ENCODE measurements at places on chromosomes 13 and 19.

DNA sequence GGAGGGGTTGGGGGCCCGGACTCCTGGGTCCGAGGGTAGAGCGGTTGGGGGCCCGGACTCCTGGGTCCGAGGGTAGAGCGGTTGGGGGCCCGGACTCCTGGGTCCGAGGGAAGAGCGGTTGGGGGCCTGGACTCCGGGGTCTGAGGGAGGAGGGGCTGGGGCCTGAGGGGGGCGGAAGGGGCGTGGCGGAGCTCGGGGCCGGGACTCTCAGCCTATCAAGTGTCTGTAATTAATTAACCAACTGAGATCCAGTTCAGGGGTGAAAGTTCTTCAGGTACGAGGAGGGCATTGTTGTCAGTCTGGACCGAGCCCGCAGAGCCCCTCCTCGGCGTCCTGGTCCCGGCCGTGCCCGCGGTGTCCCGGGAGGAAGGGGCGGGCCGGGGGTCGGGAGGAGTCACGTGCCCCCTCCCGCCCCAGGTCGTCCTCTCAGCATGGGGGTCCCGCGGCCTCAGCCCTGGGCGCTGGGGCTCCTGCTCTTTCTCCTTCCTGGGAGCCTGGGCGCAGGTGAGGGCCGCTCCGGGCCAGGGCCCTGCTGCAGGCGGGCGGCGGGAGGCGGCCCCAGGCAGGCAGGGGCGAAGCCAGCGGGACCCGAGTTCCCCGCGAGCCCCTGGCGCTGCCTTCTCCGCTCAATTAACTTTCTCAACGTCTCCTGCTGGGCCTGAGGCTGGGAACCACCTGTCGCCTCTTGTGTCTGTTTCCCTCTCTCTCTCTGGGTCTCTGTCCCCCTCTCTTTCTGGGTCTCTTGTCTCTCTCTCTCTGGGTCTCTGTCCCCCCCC lies 697 bp downstream of the FCGRT start:
- DNase-seq: peak; percentile 15

GRCh38 chr13:99381766-99382165 lies 74.6 kb upstream of the GPR183 start:
- no peak for DNase-seq

DNA sequence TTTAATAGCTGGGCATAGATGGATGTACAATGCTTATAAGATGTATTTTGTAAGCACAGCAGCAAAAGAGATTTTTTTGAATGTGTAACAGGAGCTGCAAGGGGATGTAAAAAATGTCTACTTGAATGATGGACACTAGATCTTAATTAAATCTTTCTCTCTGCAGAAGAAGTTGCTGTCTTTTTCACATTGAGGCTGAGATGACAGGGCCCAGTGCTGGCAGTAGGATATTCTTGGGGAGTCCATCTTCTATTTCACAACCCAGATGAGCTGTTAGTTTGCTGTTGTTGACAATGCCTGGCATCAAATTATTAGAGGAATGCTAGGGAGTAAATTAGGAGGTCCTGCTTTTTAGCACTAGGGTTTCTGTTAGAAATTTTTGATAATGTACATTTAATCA lies 698.7 kb downstream of the SLITRK5 start:
- DNase-seq: no peak

DNA sequence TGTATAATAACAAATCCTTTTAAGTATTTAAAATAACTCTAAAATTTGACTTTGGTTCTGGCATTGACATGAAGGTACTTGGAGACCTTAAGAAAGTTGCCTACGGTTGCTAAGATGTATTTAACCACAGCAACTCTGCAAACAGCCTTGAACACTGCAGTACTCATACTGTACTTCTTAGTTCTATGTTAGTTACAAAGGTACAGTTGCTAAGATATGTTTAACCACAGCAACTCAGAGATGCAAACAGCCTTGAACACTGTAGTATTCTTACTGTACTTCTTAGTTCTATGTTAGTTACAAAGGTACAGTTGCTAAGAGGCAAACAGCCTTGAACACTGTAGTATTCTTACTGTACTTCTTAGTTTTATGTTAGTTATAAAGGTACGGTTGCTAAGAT lies 268.3 kb upstream of the MIR17HG start:
- DNase-seq: no peak

- DNase-seq: no peak
These were observed 220.9 kb downstream of the RGCC start for GRCh38 chr13:41678249-41678648.

DNA sequence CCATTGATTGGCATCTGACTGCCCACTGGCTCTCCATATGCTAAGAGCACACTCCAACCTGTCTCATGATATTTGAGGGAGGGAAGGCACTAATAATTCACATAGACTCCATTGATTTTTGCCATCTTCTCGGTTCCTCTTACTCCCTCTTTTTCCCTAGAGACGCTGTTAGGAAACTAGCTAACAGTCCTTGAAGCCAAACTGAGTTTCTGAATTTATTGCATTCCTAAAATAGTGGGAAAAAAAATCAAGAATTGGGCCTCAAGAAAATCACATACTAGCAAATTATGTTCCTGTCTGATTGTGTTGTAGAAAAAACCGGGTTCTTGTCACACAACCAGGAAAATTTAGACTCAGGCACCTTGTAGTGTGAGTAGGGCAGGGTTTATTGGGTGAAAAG lies 86.4 kb upstream of the SLC7A1 start:
- no peak for DNase-seq

Data from hippocampal formation (tissue), 2 donors.